Ecto neural progenitor cell (in vitro differentiated cells): ENCODE measurements at places on chromosomes 5 and 9.

GRCh38 chr9:107730666-107731065, 241.1 kb upstream of the KLF4 start:
- no peak for DNase-seq

- DNase-seq: no peak
Observed at GRCh38 chr9:129027685-129028191, 393 bp downstream of the SH3GLB2 start.

DNA sequence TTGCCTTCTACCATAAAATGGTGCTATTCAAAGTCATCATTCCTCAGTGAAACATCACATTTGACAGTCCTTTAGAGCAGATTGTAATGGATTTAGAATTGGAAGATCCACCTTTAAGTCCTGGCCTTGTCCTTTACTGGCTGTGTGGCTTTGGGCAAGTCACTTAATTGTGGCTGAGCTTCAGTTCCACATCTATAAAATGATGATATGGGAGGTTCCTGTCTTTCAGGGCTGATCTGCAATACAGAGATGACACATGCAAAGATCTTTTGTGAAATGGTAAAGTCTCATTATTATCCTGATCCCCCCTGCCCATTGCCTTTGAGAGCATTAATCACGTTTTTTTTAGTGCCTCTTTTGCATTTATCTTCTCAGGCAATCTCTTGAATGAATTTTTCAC, 58.2 kb downstream of the ZFAND5 start:
- DNase-seq: no peak

DNA sequence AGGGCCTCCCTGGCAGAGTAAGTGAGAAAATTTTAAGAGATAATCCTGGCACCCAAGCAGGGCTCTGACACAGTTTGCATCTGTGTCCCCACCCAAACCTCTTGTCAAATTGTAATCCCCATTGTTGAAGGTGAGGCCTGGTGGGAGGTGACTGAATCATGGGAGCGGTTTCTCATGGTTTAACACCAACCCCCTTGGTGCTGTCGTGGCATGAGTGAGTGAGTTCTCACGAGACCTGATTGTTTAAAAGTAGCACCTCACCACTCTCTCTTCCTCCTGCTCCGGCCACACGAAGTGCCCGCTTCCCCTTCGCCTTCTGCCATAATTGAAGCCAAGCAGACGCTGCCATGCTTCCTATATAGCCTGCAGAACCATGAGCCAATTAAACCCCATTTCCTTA, 80.1 kb downstream of the FBXW11 start:
- no peak for DNase-seq

DNA sequence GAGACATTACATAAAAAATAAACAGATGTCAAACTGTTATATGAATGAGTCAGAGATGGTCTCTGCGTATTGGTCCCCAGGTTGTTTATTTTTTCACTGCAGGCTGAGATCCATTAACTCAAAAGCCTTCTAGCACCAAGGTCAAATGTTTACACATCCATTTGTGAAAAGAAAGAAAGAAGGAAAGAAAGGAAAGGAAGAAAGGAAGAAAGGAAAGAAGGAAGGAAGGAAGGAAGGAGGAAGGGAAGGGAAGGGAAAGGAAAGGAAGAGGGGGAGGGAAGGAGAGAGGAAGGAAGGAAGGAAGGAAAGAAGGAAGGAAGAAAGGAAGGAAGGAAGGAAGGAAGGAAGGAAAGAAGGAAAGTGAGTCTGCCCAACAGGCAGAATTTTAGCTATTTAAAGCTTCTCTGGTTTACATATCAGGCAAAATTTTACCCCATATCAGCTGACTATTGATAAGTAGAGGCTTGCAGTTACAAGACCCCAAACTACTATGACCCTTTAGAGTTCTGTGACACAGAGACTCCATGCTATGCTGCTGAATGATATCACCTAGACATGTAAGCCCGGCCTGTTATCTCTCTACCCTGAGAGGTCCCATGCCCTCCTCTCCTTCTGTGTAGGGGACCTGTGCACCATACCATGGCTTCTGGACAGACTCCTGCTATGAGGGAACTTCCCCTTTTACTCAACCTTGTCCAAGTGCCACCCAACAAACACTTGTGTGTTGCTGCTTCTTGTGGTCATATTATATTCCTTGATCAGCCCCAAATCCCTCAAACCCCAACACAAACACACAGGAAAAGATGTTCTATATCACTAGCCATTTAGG, 59.0 kb downstream of the DRD1 start:
- DNase-seq: no peak

DNA sequence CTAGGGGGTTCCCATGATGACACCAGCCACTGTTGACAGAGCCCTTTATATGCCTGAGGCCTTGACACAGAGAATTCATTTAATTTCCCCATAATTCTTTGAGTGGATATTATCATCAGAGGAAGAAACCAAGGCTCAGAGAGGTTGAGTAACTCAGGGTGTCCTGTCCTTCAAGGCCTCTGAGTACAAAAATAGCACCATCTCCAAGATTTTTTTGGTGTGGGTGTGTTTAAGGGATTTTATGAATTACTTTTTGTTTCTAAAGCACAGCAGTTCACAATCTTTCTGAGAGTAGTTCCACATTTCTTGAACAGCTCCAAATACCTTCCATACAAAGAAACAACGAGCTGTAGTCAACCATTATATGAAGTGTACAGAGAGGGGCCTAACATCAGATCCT, 6.2 kb upstream of the GSN start:
- DNase-seq: no peak

DNA sequence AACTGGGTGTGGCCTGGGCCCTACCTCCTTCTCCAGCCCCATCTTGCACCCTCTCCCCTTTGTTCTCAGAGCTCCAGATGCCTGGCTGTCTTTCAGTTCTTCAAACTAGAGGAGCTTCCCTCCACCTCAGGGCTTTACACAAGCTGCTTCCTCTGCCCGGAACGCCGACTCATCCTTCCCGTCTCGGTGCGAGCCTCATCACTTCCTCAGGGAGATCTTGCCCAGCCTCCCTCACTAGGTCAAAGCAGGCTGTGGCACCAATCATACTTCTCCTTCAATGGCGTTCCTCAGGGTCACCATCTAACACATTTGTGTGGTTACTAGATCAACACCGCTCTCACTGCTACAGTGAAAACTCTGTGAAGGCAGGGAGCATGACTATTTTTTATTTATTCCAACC, 56.2 kb upstream of the ZSWIM6 start:
- no peak for DNase-seq

DNA sequence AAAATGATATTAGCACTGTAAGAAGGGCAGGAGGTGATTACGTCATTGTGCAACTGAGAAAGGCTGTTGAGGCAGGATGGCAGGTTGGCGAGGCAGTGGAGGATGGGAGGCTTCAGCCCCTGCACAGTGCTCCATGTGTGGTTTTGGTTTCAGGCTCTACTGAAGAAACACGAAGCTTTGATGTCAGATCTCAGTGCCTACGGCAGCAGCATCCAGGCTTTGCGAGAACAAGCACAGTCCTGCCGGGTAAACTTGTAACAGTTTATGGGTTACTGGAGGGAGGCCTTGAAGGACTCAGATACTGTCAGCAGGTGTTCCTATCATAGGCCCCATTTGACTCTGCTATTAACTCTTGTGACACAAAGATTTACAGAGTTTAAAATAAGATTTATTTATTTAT, 35.1 kb downstream of the SPTAN1 start:
- DNase-seq: no peak

GRCh38 chr9:106111039-106111730, 416.8 kb downstream of the TMEM38B start:
- DNase-seq: no peak

- DNase-seq: no peak
Observed at GRCh38 chr9:113658545-113658895, 195.0 kb downstream of the RGS3 start.

GRCh38 chr9:136916330-136917184, 28.0 kb downstream of the FBXW5 start:
- DNase-seq: no peak

DNA sequence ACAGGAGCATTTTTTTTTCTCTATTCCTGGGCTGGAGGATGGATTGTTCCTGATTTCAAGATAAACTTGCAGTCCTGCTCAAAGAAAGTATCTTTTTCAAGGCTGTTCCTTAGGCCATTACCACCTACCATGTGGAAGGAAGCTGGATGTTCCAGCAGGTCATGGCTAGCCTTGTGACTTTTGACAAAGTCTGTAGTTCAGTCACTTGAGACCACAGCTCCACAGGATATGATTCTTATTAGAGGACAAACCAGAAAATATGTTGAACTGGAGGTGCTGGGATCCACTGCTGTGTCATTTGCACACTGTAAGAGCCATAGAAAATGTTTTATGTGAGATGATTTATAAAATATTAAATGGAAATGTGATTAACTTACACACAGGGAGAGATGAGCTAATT, 184.2 kb upstream of the ACO1 start:
- DNase-seq: no peak

- no peak for DNase-seq
Observed at GRCh38 chr5:56813302-56813701, 2.0 kb upstream of the MAP3K1 start.

- no peak for DNase-seq
Observed at GRCh38 chr5:159189310-159189709, 20.0 kb downstream of the RNF145 start.

DNA sequence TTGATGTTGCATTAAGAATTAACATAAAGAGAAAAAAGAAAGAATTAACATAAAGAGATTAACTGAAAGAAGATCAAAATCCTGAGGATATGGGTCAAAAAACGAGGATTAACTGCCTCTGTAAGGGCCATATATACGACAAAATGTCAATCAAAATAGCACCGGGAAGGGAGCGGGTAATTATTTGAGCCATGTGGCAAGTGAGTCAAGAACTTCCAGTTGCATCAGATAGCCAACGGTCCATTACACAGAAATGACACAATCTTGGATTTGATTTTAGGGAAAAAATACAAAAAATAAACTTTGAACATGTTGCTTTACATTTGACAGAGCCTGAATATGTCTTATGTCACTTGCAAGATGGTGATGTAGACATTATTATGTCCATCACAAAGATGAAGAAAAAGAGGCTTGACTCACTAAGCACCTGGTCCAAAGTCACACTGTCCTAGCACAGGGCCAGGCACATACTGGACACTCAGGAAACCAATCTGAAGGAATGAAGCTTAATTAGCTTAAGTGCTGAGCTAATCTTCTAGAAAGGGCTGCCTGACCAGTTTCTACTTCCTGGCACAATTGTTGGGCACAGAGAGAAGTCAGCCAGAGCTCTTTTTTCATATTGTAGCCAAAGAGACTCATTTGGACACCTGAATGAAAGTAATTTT, 273.2 kb upstream of the PAPPA start:
- no peak for DNase-seq

DNA sequence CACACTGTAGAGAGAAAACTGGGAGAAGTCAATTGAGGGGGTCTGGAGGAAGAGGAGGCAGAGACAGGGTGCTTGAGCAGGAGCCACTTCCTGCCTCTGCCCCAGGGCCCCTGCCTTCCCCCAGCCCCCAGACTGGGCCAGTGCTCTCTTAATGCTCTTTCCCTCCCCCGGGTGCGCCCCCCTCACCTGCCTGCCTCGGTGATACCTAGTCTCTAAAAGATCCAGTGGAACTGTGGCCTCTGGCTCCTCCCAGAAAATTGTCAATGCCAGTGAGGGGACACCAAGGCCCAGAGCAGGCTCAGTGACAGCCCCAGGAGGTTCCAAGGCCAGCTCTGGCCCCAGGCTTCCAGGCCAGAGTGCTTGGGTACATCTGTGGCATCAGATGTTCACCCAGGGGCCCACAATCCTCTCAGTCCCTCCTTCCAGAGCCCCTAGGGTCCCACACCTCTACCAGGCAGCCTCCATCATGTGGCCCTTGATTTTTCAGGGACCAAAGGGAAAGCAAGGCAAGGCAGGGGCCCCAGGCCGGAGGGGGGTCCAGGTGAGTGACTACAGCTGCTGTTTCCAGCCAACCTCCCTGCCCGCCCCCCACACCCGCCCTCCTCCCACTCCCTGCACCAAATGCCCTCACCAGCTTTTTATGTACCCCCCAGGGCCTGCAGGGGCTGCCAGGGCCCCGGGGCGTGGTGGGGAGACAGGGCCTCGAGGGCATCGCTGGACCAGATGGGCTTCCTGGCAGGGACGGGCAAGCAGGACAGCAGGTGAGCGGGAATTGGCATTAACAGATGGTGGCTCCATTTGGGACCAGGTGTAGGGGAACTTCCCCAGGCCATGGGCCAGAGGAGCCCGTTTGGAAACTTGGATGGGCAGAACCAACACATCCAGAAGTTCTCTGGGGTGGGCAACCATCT, 33.1 kb upstream of the ORM1 start:
- DNase-seq: peak; percentile 41

GRCh38 chr5:171419688-171420430, 412 bp downstream of the FGF18 start:
- DNase-seq: peak; percentile 76

- peak; percentile 45 for DNase-seq
Observed at GRCh38 chr9:38309324-38310195, 82.9 kb upstream of the ALDH1B1 start.

DNA sequence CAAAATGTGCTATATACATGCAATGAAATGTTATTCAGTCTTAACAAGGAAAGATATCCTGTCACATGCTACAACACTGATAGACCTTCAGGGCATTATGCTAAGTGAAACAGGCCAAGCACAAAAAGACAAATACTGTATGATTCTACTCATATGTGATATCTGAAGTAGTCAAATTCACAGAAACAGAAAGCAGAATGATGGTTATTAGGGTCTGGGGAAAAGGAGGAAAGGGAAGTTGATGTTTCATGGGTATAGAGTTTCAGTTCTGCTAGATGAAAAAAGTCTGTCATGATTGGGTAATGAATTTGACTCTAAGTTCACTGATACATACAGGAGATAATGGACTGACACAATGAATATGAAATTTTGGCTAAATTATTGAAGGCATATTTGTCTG, 11.2 kb upstream of the RIC1 start:
- DNase-seq: no peak

DNA sequence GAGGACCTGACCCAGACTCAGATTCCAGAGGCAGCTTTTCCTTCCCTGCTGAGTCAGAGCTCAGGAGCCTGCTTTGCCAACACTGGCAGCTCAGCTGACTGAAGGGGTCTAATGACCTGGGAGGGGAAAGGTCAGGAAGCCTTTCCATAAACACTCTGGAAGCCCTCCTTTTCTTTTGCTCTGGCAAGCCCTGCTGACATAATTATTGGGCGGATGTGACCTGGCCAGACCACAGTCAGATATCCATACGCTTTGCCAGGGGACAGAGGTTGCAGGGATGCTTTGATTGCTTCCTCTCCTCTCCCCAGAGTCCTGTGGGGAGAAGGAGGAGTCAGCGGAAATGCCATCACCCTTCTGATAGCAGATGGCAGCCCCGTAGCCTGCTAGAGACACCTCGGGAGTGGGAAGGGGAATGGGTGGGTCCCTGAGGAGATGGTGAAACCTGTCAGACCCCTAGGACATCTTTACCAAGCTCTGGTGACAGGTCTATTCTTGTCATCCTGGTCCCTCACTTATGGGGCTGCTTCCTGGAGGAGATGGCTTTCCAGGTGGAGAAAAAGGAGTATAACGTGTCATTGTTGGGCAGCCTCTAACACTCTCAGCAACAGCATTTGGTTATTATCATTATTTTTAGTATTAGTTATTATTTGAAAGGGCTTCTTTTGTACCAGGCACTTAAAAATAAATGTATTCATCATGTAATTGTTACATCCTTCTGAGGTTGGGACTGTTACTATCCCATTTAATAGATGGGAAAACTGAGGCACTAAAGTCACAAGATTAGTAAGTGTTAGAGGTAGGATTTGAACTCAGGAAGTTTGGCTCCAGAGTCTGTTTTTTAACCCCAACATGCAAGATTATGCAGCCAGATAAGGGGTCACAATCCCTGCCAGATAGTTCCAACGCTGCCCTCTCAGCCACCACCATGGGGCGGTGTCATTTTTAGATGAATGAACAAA, 11.6 kb downstream of the COL27A1 start:
- DNase-seq: no peak
